Liver (tissue), 10 donors: ENCODE measurements at places on chromosomes 13 and 19.

DNA sequence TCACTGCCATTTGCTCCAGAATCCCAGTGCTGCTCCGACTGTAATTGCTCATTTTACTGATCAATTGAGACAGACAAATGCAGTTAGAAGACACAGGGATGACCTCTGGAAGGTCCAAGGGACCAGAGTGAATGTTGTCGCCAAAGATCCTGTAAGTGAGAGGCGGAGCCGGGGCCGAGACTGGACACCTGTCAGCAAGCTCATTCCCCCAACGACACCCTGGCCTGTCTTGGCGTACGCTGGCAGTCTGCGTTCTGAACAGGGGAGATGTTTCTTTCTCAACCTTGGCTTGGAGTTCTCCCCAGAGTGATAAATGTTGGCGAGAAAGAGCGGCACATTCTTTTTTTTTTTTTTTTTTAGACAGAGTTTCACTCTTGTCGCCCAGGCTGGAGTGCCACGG is 24.2 kb downstream of the GADD45B start:
- H3K36me3 ChIP-seq, result no peaks in the 10 kb centered on the region
- peaks cover 10% of the 10 kb centered on the region for H3K4me1 ChIP-seq
- no peaks in the 10 kb centered on the region for H3K27me3 ChIP-seq
- no peak for DNase-seq
- H3K27ac ChIP-seq, result no peak overlapping the region

DNA sequence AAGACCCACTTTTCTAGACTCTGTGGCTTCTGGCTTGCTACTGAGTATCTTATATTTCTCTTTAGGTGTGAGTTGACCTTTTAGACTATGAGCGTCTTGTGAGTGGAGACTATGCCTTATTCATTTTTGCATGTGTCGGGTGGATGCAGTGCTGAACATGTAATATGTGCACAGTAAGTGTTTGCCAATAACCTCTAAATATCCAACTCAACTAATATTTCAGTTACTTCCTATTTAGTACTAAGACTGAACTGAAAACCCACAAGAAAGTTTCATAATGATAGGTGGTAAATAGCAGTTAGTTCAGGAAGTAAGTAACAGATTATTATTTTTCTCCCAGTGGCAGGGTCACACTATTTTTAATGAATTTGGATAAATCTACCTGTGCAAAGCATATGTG is 269.3 kb downstream of the KCNRG start:
- no peaks in the 10 kb centered on the region for H3K4me1 ChIP-seq
- no peak overlapping the region for H3K27ac ChIP-seq
- no peaks in the 10 kb centered on the region for H3K27me3 ChIP-seq
- H3K4me3 ChIP-seq, result no peak overlapping the region
- no peaks in the 10 kb centered on the region for H3K36me3 ChIP-seq

GRCh38 chr13:110907951-110908898 is 6.6 kb downstream of the ANKRD10 start:
- H3K27ac ChIP-seq, result peak overlapping the region; percentile 58
- peaks cover 26% of the 10 kb centered on the region for H3K36me3 ChIP-seq
- no peak overlapping the region for H3K4me3 ChIP-seq
- no peaks in the 10 kb centered on the region for H3K27me3 ChIP-seq

DNA sequence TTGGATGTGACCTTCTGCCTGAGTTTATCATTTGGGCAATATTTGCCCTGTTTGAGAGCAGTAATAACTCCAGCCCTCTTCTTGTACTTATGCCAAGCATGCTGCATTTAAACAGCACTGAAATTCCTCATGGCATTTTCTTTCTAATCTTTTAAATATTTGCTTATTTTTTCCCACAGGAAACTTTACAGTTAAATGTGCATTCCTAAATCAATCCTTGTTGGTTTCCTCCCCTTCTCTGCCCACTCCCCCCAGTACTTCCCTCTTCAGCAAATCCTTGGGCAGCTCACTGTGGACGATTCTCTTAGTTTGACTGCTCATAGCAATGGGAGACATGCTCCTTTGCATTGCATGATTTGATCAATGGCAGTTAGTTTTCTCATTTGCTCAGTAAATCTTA is 68.7 kb downstream of the RAP2A start:
- H3K4me1 ChIP-seq, result no peaks in the 10 kb centered on the region
- H3K27me3 ChIP-seq, result no peaks in the 10 kb centered on the region
- H3K36me3 ChIP-seq, result no peaks in the 10 kb centered on the region
- no peak overlapping the region for H3K4me3 ChIP-seq

DNA sequence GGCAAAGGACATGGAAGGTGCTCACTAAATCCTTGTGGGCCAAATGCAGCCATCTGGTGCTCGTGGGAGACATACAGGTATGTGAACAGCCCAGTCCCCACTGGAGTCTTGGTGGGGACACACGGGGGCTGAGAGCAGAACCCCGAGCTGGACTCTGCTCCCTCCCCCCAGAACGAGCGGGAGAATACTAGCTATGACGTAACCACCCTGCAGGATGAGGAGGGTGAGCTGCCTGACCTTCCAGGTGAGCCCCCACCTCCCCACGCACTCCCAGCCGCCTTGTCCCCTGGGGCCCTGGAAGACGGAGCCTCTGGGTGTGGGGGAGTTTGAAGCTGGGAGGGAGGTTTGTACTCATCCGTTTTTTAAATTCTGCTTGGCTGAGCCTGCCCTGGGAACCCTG is 13.5 kb upstream of the EBI3 start:
- no peak overlapping the region for H3K27ac ChIP-seq
- no peaks in the 10 kb centered on the region for H3K36me3 ChIP-seq
- H3K4me3 ChIP-seq, result no peak overlapping the region
- no peaks in the 10 kb centered on the region for H3K4me1 ChIP-seq

DNA sequence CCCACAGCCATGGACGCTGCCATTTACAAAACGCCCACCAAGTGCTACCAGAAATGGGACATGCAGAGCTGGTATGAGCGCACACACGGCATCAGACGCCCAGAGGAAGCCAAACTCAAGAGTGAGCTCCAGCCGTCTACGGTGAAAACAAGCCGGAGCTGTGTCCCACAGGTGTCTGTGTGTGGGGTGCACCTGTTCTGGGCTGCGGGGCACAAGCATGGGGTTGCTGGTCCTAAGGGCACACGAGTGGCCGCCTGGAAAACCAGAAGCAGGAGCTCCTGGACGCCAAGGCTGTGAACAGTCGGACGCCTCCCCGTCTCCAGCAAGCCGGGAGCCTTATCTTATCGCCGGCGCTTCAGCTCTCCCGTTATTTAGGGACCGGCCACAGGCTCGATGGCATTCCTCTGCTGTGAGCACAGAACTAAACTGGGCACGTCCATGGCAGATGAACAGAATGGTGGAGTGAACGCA is 1.3 kb downstream of the ADPRHL1 start:
- no peaks in the 10 kb centered on the region for H3K4me1 ChIP-seq
- no peak overlapping the region for H3K4me3 ChIP-seq
- DNase-seq, result no peak
- no peaks in the 10 kb centered on the region for H3K27me3 ChIP-seq
- no peak overlapping the region for H3K27ac ChIP-seq

- H3K36me3 ChIP-seq, result peaks cover 1% of the 10 kb centered on the region
- no peaks in the 10 kb centered on the region for H3K27me3 ChIP-seq
- peaks cover 28% of the 10 kb centered on the region for H3K4me1 ChIP-seq
Measured at GRCh38 chr13:32409561-32410421, 18.1 kb downstream of the N4BP2L1 start.

DNA sequence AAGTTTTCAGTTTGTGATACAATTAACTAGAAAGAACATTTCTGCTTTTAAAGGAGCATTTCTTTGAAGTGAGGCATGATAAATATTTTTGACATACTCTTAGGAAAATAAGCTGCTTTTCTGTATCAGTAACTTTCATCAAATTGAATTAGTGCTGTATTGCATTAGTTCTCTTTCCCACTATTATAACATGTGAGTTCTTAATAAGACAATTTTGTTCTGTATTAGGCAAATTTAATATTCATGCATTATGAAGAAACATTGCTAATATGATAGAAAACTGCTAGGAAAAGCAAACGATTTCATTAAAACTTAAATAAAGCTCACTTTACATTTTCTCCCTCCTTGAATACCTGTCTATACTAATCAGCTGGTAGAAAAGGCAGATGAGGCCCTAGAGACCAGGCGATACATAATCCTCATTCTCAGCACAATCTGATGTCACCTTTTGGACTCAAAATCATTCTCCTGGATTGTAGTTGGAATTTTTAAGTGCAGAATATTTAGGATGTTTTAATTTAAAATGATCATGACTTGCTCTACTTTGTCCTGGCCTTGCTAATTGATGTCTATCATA is 1636.8 kb downstream of the PCDH9 start:
- no peak for DNase-seq
- H3K4me1 ChIP-seq, result no peaks in the 10 kb centered on the region
- H3K36me3 ChIP-seq, result no peaks in the 10 kb centered on the region
- H3K27ac ChIP-seq, result no peak overlapping the region
- no peaks in the 10 kb centered on the region for H3K27me3 ChIP-seq

DNA sequence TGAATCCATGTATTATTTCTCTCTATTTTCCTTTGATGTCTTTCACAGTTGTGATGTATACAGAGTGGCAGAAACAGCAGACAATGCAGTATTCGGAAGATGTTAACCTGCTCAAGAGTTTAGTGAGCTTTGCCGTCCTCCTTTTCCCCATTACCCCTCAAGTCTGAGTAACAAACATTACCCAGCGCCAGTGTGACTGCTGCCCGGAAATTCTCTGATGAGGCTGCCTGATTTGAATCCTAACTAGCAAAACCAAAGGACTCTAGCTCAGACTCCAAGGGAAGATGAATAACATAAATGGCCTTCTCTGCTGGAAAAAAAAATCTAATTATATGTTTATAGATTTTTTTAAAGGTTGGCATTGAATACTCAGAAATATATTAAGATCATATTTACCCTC is 247.3 kb upstream of the SOX21 start:
- H3K27me3 ChIP-seq, result peaks cover 9% of the 10 kb centered on the region
- no peaks in the 10 kb centered on the region for H3K4me1 ChIP-seq
- no peak for DNase-seq
- no peaks in the 10 kb centered on the region for H3K36me3 ChIP-seq
- no peak overlapping the region for H3K4me3 ChIP-seq
- H3K27ac ChIP-seq, result no peak overlapping the region

DNA sequence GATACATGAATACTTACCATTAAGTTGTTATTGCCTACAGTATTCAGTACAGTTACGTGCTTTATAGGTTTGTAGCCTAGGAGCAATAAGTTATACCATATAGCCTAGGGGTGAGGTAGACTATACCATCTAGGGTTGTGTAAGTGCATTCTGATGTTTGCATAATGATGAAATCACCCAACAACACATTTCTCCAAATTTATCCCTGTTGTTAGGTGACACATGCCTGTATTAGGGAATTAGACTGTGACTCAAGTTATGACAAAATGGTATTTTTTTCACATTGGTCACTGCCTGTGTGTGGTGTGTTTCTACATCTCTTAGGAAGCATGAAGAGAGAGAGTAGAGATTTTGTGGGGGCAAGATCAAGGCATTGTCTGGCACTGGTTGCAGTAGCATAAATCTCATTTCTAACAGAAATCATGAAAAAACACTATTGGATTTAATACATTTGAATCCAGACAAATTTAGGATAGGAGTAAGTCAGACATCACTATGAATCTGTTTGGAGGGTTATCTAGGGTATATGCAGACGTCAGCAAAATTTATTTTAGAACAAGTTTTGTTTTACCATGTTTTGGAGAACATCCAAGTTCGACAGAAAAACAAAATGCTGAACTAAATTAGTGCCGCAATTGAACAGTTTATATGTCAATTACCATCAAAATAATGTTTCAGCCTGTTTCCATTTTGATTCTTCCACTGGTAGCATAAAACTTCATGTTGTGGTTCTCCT is 332.1 kb downstream of the LMO7 start:
- H3K4me3 ChIP-seq, result no peak overlapping the region
- H3K4me1 ChIP-seq, result no peaks in the 10 kb centered on the region
- no peak for DNase-seq

DNA sequence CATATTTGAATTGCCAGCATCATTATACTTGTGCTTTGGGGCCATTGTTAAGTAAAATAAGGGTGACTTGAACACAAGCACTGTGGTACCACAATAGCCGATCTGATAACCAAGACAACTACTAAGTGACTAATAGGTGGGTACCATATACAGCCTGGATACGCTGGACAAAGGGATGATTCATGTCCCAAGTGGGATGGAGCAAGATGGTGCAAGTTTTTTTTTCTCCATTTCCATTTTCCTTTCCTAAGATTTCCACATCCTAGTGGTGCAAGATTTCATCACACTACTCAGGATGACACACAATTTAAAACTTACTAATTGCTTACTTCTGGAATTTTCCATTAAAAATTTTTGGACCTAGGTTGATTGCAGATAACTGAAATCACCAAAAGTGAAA is 15.1 kb downstream of the BRCA2 start:
- no peaks in the 10 kb centered on the region for H3K27me3 ChIP-seq
- no peak overlapping the region for H3K4me3 ChIP-seq
- DNase-seq, result no peak
- H3K27ac ChIP-seq, result no peak overlapping the region
- no peaks in the 10 kb centered on the region for H3K36me3 ChIP-seq

GRCh38 chr19:647566-648284 is 8.0 kb downstream of the FGF22 start:
- H3K4me1 ChIP-seq, result no peaks in the 10 kb centered on the region
- no peak overlapping the region for H3K27ac ChIP-seq
- H3K36me3 ChIP-seq, result peaks cover 56% of the 10 kb centered on the region
- no peaks in the 10 kb centered on the region for H3K27me3 ChIP-seq

- no peak overlapping the region for H3K27ac ChIP-seq
- no peak for DNase-seq
- no peaks in the 10 kb centered on the region for H3K27me3 ChIP-seq
- no peaks in the 10 kb centered on the region for H3K4me1 ChIP-seq
Measured at GRCh38 chr13:32902874-32903273, 113.3 kb upstream of the KL start.

GRCh38 chr13:111429064-111429558 is 108.7 kb downstream of the TEX29 start:
- H3K4me3 ChIP-seq, result no peak overlapping the region
- no peaks in the 10 kb centered on the region for H3K4me1 ChIP-seq
- no peak for DNase-seq

- H3K27ac ChIP-seq, result peak overlapping the region; percentile 94
- H3K36me3 ChIP-seq, result peaks cover 37% of the 10 kb centered on the region
- H3K4me1 ChIP-seq, result peaks cover 84% of the 10 kb centered on the region
- H3K4me3 ChIP-seq, result no peak overlapping the region
Measured at GRCh38 chr19:54207983-54208783, 7.5 kb downstream of the RPS9 start.

- H3K36me3 ChIP-seq, result no peaks in the 10 kb centered on the region
- no peaks in the 10 kb centered on the region for H3K4me1 ChIP-seq
- no peak overlapping the region for H3K4me3 ChIP-seq
- DNase-seq, result no peak
- H3K27ac ChIP-seq, result no peak overlapping the region
Measured at GRCh38 chr13:47158593-47158992, 261.7 kb upstream of the HTR2A start.
